Activated CD4-positive, alpha-beta T cell treated with anti-CD3 and anti-CD28 coated beads, Interleukin-2, Interleukin-4, amounts not matched to agents 100 ng/mL and 50 ng/mL, durations not matched to agents 16 hours and 8 hours (primary cell): ENCODE measurements at places on chromosomes 5 and 9.

GRCh38 chr5:55364537-55365055 lies 56.8 kb downstream of the MTREX start:
- DNase-seq = peak; percentile 73

- DNase-seq = no peak
These were observed 8.1 kb downstream of the FAM193B start for GRCh38 chr5:177546258-177546741.

- DNase-seq = no peak
These were observed 31.0 kb downstream of the PCDHGC5 start for GRCh38 chr5:141519605-141520565.

- DNase-seq = no peak
These were observed 812.2 kb downstream of the DTWD2 start for GRCh38 chr5:118176146-118176545.

GRCh38 chr9:126844085-126844484 lies 16.4 kb upstream of the ZBTB34 start:
- DNase-seq = no peak

DNA sequence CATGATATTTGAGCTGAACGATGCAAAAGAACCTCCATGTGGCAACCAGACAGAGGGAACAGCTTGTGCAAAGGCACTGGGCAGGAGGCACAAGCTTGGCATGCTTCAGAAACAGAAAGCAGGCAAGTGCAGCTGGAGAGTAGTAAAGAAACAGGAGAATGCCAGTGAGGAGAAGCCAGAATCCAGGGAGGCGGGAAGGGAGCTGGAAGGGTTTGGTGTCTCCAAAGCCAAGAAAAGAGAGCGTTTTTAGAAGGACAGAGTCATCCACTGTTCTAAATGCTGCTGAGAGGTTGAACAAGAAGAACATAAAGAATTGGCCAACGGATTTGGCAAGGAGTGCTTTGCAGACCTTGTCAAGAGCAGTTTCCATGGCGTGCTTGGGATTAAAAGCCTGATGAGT lies 124.7 kb downstream of the TLE1 start:
- no peak for DNase-seq

- DNase-seq = no peak
These were observed 36.2 kb downstream of the KIF4B start for GRCh38 chr5:155049569-155050383.

GRCh38 chr5:87936667-87937066 lies 332.0 kb downstream of the TMEM161B start:
- DNase-seq = no peak

- DNase-seq = no peak
These were observed 35.1 kb downstream of the LIX1 start for GRCh38 chr5:97107318-97107717.

- no peak for DNase-seq
These were observed 2.7 kb upstream of the BICD2 start for GRCh38 chr9:92767066-92768054.

DNA sequence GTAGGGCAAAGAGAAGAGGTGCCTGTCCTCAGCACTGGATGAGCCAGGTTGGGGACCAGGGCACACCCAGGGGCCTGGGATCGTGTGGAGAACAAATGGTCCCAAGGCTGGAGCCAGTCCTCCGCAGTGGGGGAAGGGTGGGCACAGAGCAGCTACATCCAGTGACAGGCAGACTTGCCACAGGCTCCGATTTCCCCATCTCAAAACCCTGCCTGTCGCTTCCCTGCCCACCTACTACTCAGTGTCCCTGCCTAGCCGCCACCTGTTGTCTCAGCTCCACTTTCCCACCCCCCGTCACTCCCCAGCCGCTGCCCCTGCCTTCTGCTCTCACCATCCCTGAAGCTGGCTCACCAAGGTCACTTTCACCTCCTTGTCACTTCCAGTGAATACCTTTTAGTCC lies 13.9 kb upstream of the ENHO start:
- DNase-seq = no peak

DNA sequence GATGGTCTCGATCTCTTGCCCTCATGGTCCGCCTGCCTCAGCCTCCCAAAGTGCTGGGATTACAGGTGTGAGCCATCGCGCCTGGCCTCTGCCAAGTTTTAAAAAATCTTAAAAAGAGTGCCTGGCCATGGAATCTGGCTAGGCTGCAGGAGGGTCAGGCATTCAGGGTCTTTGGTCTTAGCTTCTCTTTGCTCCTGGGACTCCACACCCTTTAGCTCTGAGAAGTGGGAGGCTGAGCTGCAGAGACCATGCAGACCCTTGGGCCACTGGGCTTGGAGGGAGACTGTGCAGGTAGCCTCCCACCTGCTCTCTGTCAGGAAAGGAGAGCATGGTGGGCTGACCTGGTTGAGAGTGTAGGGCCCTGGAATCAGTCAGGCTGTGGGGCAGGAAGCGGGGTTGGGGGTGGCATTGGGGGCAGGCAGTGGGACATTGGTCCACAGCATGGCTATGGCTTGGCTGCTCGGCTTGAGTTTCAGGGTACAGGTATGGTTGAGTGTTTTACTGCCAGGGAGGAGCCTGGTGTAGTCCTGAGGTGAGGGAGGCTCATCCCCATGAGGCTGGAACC lies 20.8 kb downstream of the PHF2 start:
- DNase-seq = no peak

- DNase-seq = no peak
These were observed 1638.3 kb downstream of the MAT2B start for GRCh38 chr5:165143741-165144140.

GRCh38 chr5:67644221-67644920 lies 447.8 kb upstream of the CD180 start:
- DNase-seq = no peak

DNA sequence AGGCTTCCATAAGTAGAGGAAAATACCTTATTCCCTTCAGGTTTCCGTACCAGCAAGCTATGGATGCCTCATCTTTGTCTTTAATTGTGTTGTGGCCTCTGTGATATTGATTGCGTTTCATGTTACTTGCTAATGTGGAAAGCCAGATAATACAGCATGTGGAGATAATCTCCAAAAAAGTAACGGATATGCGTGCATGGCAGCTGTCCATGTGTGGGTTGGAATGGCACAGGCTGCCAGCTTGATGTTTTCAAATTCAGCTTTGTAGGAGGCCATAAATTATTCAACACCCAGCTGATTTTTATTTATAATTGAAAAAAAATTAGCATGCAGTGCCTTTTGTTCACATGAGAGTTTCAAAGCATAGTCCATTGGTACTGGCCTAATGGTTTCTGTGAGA lies 144.9 kb downstream of the GIN1 start:
- DNase-seq = no peak

DNA sequence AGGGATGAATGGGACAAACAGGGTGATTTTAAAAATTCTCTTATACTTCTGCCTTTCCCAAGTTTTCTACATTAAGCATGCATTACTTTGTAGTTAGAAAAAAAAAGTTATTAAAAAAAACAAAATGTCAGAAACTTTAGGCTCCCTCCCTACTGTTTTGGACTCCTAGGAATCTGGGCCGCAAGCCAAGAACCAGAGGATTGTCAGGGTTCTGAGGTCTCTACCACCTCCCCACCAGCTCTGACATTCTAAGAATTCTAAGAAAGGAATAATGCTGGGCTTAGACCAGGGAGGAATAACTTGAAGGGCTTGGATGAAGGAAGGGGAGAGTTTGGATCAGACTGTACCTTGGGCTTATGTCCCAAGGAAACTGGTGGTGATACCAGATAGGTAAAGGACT lies 1.1 kb upstream of the ARHGEF39 start:
- no peak for DNase-seq

DNA sequence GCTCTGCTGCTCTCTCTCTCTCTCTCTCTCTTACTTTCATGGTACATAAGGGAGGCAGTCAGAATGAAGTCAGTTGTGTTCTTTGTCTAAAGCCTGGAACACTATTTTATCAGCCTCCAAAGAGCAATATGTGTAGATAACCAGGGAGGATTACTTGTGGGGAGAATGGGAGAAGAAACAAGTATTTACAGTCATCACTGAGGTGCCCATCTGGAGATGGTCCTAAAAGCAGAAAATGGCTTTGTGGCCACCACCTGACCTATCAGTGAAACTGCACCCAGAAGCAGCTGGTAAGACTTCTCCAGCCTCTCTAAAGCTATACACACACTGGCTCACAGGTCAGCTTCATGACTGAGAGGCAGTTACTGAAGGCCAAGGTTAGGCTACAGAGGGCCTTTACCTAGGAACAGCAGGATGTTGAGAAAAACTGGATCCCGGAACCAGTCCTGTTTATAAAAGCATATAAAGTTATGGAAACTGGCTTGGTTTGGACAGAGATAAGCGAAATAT lies 75.1 kb downstream of the MRPS27 start:
- no peak for DNase-seq
